Neural progenitor cell (in vitro differentiated cells): ENCODE measurements at places on chromosomes 2 and 18. TPM values are rescaled to one million over a fixed set of nuclear protein-coding genes. Genes with fewer than 3 reads are reported as not detected.

GRCh38 chr2:157302492-157303099 is 23.0 kb downstream of the ERMN start:
- DNase-seq: peak; percentile 82

DNA sequence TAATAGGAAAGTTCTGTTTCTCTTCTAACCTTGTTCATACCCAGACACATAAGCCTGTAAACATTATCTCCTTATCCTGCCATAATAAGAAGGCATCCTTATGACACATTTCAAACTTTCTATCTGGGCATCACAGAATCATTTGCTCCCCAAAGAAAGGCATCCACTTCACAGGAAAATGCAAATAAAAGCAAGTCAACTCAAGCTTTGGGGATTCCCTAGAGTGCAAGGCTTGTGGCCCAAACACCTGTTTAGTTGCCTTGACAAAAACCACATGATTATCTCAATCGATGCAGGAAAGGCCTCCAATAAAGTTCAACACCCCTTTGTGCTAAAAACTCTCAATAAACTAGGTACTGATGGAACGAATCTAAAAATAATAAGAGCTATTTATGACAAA is 195.7 kb upstream of the GALNT5 start:
- no peak for DNase-seq

GRCh38 chr2:50039445-50039844 is 885.1 kb upstream of the FSHR start:
- no peak for DNase-seq

DNA sequence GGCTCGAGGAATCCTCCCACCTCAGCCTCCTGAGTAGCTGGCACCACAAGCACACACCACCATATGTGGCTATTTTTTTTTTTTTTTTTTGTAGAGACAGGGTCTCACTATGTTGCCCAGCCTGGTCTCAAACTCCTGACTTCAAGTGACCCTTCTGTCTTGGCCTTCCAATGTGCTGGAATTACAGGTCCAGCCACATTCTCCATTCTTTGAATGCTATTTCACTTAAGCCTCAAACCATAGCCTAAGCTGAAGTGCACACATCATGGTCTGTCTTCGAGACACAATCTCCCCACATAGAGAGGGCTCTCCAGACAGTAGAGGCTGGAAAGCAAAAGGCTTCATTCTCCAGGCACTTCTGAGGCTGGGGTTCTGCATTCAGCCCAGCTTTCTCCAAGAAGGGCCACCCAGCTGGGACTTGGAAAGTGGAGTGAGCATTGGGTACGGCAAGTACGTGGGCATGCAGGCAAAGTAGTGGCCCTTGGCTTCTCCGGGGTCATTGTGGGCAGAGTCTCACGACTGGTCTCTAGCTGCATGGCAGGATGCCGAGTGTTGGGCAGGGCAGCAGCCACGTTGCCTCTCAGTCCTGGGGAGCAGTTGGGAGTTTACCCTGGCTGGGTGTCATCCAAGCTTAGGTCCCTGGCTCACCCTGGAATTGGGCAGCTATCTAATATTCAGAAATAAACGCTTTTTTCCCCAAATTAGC is 78.2 kb upstream of the SMAD7 start:
- DNase-seq: no peak

GRCh38 chr2:179268277-179268925 is 3.8 kb upstream of the SESTD1 start:
- DNase-seq: peak; percentile 34

GRCh38 chr2:158635961-158636601 is 159.0 kb upstream of the DAPL1 start:
- no peak for DNase-seq

DNA sequence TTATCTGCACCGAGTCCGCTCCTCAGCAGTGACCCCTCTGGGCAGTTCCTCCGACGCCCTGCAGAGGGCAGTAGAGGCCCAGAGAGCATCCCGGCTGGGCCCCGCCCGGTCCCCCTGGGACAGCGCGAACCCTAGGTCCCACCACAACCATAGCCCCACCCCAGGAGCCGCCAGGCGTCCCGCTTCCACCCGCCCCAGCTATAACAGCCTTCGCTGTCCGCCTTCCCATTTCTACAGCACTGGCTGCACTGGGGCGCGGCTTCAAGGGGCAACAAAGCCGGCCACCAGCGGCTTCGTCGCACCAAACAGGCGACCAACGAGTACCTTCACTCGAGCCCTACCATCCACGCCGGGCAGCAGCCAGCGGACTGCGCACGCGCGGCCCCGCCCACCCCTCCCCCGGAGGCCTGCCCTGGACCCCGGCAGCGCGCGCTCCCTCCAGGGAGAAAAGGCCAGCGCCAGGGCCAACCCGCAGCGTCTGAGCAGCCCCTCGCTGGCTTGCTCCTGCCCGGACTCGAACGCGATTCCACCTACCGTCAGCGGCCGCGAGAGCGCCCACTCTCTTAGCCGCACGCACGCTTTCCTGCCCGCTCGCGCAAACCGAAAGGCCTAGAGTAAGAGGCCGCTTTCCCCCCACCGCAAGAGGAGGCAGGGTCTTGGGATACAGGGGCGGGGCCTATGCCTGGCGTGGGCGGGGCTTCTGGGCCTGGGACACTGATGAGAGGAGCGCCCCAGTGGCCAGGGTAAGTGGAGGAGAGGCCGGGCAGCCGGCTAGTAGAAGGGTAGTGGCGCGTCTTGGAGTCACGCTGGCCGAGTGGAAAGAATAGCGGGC is at the start of gene NHEJ1:
Gene NHEJ1 (minus strand): TSS at position 630 of the 832 bp plus-strand sequence. CDS start 2,453 bp downstream, outside the sequence.
- DNase-seq: peak; percentile 95

- DNase-seq: no peak
Measured at GRCh38 chr18:10148189-10148929, 234.5 kb downstream of the VAPA start.

DNA sequence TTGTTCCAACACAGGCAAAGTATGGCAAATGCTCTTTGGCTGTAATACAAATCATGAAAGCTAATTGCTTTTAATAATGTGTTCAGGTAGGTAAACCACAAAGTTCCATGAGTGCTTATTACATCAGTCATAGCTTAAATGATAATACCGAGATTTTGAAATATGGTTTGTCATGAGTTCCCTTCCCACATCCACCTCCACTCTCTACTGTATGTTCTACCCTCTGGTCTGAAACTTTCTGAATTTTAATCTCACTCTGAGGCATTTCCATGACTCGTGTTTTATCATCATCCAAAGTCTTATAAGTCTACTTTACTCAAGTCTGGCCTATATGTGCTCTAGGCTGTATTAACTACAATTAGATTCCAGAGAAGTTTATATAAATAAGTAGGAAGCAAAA is 354.8 kb downstream of the AKAIN1 start:
- no peak for DNase-seq

DNA sequence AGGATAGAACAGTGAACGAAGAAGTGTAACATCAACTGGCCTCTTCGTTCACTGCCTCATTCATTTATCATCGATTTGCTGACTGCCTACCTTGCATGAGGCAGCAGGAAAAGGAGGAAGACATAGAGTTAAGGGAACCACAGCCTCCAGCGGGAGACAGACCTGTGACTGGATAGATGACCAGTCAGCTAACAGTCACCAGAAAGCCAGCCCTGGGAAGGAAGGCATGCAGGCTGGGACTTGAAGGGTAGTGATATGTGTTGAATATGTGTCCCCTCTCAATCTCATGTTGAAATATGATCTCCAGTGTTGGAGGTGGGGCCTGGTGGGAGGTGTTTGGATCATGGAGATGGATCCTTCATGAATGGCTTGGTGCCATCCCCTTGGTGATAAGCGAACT is 58.3 kb downstream of the CTIF start:
- DNase-seq: no peak

DNA sequence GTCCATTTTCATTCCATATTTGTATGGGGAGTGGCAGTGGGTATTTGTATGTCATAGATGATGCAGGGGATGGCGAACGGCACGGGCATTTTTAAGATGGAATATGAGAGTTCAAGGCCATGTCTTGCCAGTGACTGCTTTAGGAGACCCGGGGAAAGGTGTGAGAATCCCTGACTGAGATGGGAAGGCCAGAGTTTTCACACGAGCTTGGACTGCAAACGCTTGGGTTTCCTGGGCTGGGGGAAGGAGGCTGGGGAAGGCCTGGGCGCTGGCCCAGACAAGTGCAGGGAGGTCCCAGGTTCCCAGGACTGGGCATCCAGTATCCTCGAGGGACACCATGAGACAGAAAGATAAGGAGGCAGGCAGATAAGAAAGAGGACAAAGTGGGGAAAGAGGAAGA is 35.2 kb downstream of the CNGA3 start:
- DNase-seq: no peak

DNA sequence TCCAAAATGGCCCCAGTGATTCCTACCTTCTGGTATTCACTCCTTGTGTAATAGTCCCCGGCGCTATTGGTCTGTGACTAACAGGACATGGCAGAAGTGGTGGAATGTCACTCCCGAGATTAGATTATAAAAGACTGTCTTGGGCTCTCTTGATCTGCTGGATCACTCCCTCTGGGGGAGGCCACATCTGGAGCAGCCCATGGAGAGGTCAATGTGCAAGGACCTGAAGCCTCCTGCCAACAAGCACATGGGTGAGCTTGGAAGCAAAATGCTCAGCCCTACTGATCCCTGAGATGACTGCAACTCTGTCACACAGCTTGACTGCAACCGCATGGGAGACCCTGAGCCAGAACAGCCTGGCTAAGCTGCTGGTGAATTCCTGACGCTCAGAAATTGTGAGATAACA is 94.3 kb upstream of the GLI2 start:
- DNase-seq: no peak

DNA sequence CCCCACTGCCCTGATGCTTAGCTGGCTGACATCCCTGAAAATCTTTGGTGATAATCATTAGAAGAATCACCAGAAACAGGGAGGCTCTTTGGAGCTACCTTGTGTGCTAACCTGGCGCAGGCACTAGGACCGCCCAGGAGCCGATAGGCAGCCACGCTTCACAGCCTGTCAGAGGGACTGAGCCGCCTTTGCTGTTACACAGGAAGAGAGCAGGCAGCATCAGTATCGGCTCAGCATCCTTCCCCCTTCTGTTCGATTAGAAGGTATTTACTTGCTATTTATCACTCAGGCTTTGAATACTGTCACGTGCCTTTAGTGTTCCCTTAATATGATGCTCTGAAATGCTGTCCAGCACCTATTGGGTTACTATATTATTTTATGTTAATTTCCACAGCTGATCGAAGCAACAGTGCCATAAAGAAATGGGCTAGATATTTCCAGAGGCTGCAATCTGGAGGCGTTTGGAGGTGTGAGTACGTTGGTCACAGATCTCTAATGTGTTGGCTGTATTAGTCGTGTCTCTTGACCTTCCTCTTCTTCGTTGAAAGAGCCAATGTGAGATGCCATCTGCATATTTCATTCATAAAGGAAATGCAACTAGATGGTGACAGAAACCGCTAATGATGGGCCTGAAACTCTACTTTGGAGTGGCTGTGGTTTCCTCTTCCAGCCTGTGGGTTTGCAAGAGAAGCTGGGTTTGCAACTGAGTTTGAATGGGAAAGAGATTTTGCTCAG is 110.4 kb upstream of the RAB27B start:
- DNase-seq: peak; percentile 71

- DNase-seq: no peak
Measured at GRCh38 chr18:21593540-21594257, 6.8 kb downstream of the ESCO1 start.

- DNase-seq: no peak
Measured at GRCh38 chr2:145352484-145352883, 832.6 kb upstream of the ZEB2 start.

The STPG4 gene
- not detected in 2 replicates for total RNA-seq

The SH3RF3 gene
- 0.28 TPM in 2 replicates for total RNA-seq

DNA sequence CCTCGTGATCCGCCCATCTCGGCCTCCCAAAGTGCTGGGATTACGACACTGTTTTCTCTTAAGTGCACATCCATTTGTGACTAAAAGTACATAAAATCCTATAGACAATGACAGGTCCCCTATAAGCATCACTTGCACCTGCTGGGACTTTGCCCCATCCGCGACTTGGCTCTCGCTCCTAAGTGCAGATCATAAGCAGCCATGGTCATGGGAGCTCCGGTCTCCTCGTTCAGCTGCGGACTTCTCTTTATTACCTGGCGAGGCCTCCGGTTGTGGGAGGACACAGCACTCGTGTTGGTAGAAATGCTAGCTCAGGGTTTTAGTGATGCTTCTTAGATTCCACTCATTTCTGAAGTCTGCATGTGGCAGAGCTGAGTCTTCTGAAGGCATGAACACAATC is 92.7 kb upstream of the ST6GAL2 start:
- no peak for DNase-seq

The TCF23 gene
- total RNA-seq: 0.03 TPM in 1 of 2 replicates, not detected in the other

The MEX3C gene
- 67.5 and 94.7 TPM in 2 replicates for total RNA-seq

DNA sequence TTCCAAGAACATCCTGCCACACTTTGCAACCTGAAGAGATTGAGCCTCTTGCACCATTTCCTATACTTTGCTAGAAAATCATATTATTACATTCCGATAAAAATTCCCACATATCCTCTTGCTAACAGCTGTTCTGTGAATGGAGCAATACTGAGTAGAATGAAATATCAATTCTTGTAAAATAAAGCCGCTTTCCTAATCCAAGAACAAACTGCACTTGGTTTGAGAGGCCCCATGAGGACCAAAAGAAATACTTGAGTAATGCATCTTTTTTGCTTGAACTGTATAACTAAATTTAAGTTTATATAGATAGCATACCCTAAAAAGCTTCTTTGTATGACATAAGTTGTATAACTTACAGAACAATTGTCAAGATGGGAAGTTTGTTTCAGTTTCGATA is 632.4 kb upstream of the SLC8A1 start:
- DNase-seq: no peak

The GRHL1 gene
- 4.7 and 5.8 TPM in 2 replicates for total RNA-seq

The PXDN gene
- total RNA-seq: 118 and 128 TPM in 2 replicates

DNA sequence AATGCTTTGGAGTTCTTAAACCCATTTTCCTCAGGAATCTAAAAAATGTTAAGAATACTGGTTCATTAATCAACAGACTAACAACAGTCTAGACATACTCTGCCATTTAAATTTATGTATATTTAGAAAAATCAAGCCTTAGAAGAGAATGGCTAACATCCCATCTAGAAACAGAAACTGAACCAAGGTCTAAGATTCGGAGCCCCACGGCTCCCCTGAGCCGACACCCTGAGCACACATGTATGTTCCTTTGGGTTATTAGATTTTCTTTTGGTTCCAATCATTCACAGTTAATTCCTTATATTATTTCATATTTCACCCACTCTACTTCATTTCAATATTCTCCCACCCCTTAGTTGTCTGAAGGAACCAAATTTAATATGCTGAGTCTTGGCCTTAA is 94.8 kb upstream of the HNRNPA3 start:
- DNase-seq: no peak
